Neural crest cell (in vitro differentiated cells): ENCODE measurements at places on chromosomes 12 and 14.

DNA sequence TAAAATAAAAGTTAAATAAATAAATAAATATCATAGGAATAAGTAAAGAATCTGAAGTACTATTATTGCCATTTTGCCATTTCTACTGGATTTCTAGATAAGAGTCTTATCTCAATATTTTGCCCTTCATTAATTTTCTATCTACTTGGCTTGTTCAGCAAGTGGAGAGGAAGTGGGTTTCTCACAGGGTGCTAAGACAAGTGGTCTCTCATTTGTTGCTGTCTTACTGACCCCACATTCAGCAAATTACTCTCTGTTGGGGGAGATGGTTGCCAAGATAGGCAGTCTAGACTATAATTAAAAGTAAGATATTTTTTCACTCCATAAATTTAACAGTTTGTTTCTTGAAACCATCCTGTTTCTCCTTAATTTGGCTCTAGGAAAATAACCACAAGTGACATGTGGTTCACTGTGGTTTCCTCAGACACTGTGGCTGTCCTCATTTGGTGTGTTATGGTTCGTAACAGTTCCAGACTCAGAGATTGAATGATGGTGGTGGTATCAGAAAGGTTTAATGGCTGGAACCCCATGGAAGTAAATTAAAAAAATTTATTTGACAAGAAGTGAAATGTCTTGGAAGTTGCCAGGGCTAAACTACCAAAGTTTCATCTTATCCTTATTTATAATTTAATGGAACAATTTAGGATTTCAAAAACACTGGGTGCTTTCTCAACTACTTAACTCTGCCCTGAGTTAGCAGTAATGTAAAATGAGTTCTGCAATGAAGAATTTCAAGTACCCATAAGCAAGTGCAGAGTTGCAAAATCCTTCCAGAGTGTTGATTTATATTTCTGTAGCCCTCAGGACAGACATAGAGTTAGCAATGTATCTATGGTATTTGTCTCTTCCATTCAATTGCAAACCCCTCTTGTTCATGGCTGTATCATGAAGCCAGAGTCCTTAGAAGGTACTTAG lies 214.8 kb downstream of the MSRB3 start:
- H3K27me3 ChIP-seq, result no peaks in the 10 kb centered on the region
- H3K4me1 ChIP-seq, result peaks cover 24% of the 10 kb centered on the region
- no peak overlapping the region for H3K27ac ChIP-seq
- no peaks in the 10 kb centered on the region for H3K36me3 ChIP-seq
- H3K4me3 ChIP-seq, result no peak overlapping the region

- no peak overlapping the region for H3K4me3 ChIP-seq
- no peak overlapping the region for H3K27ac ChIP-seq
- no peak for DNase-seq
- H3K27me3 ChIP-seq, result peaks cover 8% of the 10 kb centered on the region
- peaks cover 5% of the 10 kb centered on the region for H3K4me1 ChIP-seq
Measured at GRCh38 chr14:104894331-104895206, 29.5 kb downstream of the CEP170B start.

- DNase-seq, result no peak
- peaks cover 10% of the 10 kb centered on the region for H3K27me3 ChIP-seq
- H3K4me3 ChIP-seq, result no peak overlapping the region
- H3K36me3 ChIP-seq, result no peaks in the 10 kb centered on the region
- H3K4me1 ChIP-seq, result peaks cover 3% of the 10 kb centered on the region
Measured at GRCh38 chr12:132356691-132357622, 27.6 kb upstream of the GALNT9 start.

DNA sequence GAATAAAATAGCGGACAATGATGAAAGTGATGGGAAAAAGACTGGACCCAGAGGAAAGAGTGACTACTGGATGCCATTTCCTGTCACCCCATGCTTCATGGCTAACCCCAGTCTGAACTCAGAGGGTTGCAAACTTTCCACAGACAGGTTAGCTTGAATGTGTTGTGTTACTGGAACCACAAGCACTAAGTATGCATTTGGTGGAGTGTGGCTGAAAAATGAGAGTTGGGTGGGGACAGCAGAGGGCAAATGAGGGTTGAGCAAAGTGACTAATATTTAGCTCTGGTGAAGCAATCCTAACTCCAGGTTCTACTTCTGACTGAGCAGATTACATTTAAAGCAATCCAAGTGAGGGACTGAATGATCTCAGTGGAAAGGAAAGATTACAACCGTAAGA lies 1.6 kb downstream of the SLC16A7 start:
- DNase-seq, result no peak
- peaks cover 2% of the 10 kb centered on the region for H3K27me3 ChIP-seq
- H3K4me3 ChIP-seq, result peak overlapping the region; percentile 97
- H3K36me3 ChIP-seq, result no peaks in the 10 kb centered on the region

GRCh38 chr12:75259143-75259542 lies 49.5 kb upstream of the KCNC2 start:
- H3K4me1 ChIP-seq, result no peaks in the 10 kb centered on the region
- H3K27me3 ChIP-seq, result no peaks in the 10 kb centered on the region
- no peak overlapping the region for H3K27ac ChIP-seq
- DNase-seq, result no peak

- peak; percentile 34 for DNase-seq
- H3K4me3 ChIP-seq, result peak overlapping the region; percentile 86
- H3K27me3 ChIP-seq, result peaks cover 88% of the 10 kb centered on the region
- H3K36me3 ChIP-seq, result no peaks in the 10 kb centered on the region
- peaks cover 40% of the 10 kb centered on the region for H3K4me1 ChIP-seq
Measured at GRCh38 chr14:99270458-99271220, 1.4 kb downstream of the BCL11B start.

GRCh38 chr14:64234877-64235651 lies 59.1 kb downstream of the ESR2 start:
- H3K27me3 ChIP-seq, result peaks cover 6% of the 10 kb centered on the region
- no peak overlapping the region for H3K4me3 ChIP-seq
- peaks cover 13% of the 10 kb centered on the region for H3K36me3 ChIP-seq
- H3K27ac ChIP-seq, result no peak overlapping the region
- no peak for DNase-seq

DNA sequence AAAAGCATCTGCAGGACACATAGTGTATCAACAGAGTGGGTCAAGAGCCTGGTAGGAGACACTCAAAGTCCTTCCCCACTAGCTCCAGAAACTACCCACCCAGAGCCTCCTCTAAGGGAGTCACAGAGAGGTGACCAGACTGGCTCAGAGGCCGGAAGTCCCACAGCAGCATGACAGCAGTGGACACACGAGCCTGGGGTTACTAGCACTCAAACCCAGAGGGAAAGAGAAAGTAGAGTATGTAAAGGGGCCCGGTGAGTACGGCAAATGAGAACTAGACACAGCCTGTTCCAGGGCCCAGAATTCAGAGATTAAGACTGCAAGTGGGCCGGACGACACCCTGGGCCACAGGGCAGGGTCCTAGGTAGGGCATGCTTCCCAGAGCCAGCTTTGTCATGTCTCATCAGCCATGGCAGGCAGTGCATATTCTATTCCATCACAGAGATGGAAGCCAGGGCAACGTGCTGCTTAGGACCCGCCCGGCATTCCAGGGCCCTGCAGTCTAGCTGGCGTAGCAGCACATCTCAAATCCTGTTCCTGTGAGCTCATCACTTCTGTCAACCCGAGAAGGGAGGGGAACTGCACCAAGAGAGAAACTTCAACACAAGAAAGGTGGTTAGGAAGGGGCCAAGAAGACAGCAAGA lies 4.2 kb downstream of the IFFO1 start:
- H3K36me3 ChIP-seq, result peaks cover 2% of the 10 kb centered on the region
- H3K4me3 ChIP-seq, result no peak overlapping the region
- no peaks in the 10 kb centered on the region for H3K27me3 ChIP-seq

DNA sequence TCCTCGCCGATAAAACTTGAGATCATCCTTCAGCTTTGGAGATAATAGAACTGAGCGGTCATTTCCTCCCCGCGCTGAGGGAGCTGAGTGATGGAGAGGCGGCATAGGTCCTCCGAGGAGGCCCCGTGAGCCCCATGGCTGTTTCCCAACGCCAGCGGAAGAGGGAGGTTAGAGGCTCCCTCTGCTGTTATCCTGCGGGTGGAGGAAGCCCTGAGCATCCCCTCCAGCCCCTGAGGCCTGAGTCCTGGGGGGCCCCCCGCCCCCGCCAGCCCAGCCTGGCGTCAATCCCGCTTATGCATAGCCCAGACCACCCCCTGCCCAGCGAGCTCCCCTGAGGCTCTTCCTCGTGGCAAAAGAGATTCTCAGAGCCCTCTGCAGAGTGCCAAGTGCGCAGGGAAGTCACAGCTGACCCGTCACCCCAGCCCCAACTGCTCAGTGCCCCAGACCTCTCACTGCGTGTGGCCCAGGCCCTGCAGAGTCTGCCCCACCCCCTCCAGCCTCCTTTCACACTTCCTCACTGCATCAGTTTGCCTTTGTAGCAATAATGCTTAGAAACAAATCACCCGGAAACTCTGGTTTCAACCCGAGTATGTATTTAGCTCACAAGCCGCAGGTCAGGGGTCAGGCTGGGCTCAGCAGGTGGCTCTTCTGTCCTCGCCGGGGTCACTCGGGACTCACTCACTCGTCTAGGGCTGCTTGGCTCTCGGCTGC lies 44.7 kb upstream of the GALNT9 start:
- H3K36me3 ChIP-seq, result no peaks in the 10 kb centered on the region
- no peak overlapping the region for H3K27ac ChIP-seq
- H3K27me3 ChIP-seq, result peaks cover 92% of the 10 kb centered on the region

- H3K4me3 ChIP-seq, result no peak overlapping the region
- no peaks in the 10 kb centered on the region for H3K4me1 ChIP-seq
- no peaks in the 10 kb centered on the region for H3K36me3 ChIP-seq
Measured at GRCh38 chr14:78933948-78934524, 763.9 kb downstream of the NRXN3 start.

DNA sequence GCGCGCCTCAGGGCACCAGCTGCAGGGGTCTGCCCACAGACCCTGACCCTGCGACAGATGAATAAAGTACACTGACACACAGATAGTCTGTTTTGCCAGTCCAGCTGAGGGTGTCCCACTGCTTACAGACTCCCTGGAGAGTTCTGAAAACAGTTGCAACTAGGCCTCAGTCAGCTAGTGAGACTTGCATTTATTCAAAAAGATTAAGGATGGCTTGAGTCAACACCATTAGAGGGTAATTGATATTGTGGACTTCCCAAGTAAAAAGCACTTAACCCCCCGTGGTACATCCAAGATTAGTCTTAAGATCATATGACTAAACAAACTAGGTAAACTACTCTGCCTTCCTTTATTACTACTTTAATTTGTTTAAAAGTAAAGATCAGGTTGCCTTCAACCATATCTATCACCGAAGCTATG lies 11.1 kb upstream of the PSEN1 start:
- H3K4me3 ChIP-seq, result no peak overlapping the region
- no peak for DNase-seq
- no peaks in the 10 kb centered on the region for H3K4me1 ChIP-seq
- H3K27me3 ChIP-seq, result no peaks in the 10 kb centered on the region

- no peaks in the 10 kb centered on the region for H3K36me3 ChIP-seq
- DNase-seq, result peak; percentile 95
- H3K4me1 ChIP-seq, result peaks cover 8% of the 10 kb centered on the region
- no peak overlapping the region for H3K27ac ChIP-seq
Measured at GRCh38 chr12:50039151-50039835, 14.0 kb upstream of the RACGAP1 start.

GRCh38 chr14:85273099-85273677 lies 256.8 kb upstream of the FLRT2 start:
- no peaks in the 10 kb centered on the region for H3K27me3 ChIP-seq
- DNase-seq, result no peak
- no peaks in the 10 kb centered on the region for H3K36me3 ChIP-seq
- no peak overlapping the region for H3K27ac ChIP-seq
- H3K4me1 ChIP-seq, result no peaks in the 10 kb centered on the region

GRCh38 chr12:4954621-4955354 lies 45.1 kb downstream of the KCNA1 start:
- DNase-seq, result no peak
- no peaks in the 10 kb centered on the region for H3K36me3 ChIP-seq
- peaks cover 66% of the 10 kb centered on the region for H3K27me3 ChIP-seq
- no peak overlapping the region for H3K4me3 ChIP-seq
- no peak overlapping the region for H3K27ac ChIP-seq

DNA sequence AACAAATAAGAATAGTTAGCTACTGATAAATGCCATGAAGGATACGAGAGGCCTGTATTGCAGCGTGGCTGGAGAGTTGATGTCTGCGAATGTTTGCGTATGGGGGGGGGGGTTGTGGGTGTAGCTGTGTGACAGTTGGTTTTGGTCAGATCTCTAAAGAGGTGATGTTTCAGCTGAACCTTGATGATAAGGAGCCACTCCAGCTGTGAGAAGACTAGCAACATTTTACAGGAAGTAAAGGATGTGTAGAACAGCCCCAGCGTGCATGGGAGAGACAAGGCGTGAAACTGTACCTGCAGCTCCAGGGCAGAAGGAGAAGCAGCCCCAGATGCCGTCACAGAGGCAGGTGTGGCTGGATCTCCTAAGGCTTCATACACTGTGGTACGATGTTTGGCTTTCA lies 416.9 kb downstream of the TMEM132D start:
- no peak overlapping the region for H3K27ac ChIP-seq
- no peak overlapping the region for H3K4me3 ChIP-seq

DNA sequence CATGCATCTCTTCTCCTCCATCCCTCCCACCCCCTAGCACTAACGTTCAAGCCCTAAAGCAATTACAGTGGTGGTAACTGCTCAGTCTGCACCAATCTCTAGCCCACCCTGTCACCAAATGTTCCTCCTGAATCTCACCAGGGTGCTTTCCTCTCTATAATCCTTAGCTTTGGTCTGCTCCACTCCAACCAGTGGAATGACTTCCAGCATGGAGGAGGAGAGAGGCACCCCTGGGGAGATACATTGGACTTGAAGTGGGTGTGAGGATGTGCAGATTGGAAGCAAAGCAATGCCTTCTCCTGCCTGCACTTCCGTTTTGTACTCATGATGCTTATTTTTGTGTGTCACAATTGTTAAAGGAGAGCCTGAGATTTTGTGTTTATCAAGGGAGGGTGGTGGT lies 24.1 kb upstream of the RPS6KA5 start:
- no peaks in the 10 kb centered on the region for H3K4me1 ChIP-seq
- DNase-seq, result no peak
- H3K27me3 ChIP-seq, result no peaks in the 10 kb centered on the region
- H3K4me3 ChIP-seq, result no peak overlapping the region
- H3K27ac ChIP-seq, result no peak overlapping the region

DNA sequence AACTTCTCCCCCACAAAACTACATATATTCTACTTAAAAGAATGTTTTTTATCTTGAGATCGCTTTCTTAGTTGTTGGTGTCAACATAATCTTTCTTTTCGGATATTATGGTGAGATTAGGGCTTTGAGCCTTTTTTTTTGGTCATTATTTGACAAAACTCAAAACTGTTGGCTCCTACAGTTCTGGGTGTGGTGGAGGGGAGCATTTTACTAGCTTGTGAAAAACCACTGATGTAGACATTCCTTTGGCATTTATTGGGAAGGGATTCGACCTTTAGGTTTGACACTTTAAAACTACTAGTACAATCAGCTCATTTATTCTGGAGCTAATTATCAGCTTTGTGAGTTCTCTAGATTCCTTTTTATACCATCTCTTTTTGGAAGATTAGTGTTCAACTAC lies 24.4 kb downstream of the MSRB3 start:
- DNase-seq, result no peak
- no peaks in the 10 kb centered on the region for H3K27me3 ChIP-seq
- no peak overlapping the region for H3K27ac ChIP-seq
- no peak overlapping the region for H3K4me3 ChIP-seq
- no peaks in the 10 kb centered on the region for H3K36me3 ChIP-seq
- peaks cover 12% of the 10 kb centered on the region for H3K4me1 ChIP-seq
